ENCODE measurements at places on chromosomes 1 and 21. TPM values are rescaled to one million over a fixed set of nuclear protein-coding genes. Genes with fewer than 3 reads are reported as not detected.

Gene FCGR2B
- under 0.01 TPM for total RNA-seq

Gene RNU1-4
- 5,836 TPM for total RNA-seq

Gene ALX3
- not detected for total RNA-seq

Gene EDARADD
- not detected for total RNA-seq

Gene RSPH1
- not detected for total RNA-seq

Gene USH2A
- not detected for total RNA-seq

Gene BRINP3
- total RNA-seq = not detected

Gene NBPF14
- 10.9 TPM for total RNA-seq

Gene PLCH2
- not detected for total RNA-seq

Gene AADACL3
- not detected for total RNA-seq

Gene SELENBP1
- total RNA-seq = 18.7 TPM

Gene C1orf198
- 8.8 TPM for total RNA-seq

Gene FGR
- not detected for total RNA-seq

Gene PCP4
- not detected for total RNA-seq

Gene TMIGD3
- total RNA-seq = 0.32 TPM

Gene SEMA6C
- 5.8 TPM for total RNA-seq

Gene RHD
- not detected for total RNA-seq

Data from epithelial cell of umbilical artery (primary cell).